Choroid plexus epithelial cell (primary cell): ENCODE measurements at places on chromosomes 6 and 20.

GRCh38 chr6:97669191-97670031 is 386.4 kb upstream of the MMS22L start:
- DNase-seq = peak; percentile 36

DNA sequence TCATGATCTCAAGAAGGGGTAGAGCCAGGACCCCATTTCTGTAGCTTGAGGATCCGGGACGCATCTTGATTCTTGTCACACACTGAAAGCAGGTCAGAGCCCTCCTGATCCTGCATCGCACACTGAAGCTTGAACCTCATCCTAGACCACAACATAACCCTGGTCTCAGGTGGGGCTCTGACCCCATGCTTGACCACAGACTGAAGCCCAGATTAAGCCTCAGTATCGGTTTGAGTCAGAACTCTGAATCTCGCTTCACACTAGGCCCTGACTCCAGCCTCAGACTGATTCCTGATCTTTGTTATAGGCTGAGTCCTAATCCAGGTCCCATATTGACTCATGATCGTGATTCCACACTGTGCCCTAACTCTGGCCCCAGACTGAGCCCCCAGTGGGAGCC is 8.5 kb upstream of the RSPO4 start:
- DNase-seq = no peak

- DNase-seq = no peak
Measured at GRCh38 chr6:34601706-34602105, 45.6 kb upstream of the SPDEF start.

- no peak for DNase-seq
Measured at GRCh38 chr20:20499439-20499838, 131.5 kb downstream of the INSM1 start.

DNA sequence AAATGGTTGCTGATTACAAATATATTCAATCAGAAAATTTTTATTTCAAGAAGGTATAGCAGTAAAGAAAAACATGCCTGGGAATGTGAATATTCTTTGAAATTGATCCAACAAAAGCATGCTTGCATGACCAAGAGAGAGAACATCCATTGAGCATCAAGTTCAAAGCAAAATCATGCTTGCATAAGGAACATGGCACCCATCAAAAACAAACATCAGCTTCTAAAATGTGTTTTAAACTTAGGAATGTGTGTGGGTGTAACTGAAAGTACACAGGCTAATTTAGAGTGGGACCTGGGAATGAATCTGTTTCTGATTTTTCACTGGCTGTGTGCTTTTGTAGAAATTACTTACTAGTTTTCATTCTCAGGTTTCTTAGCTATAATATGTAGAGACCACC is 5.6 kb downstream of the SLC17A5 start:
- DNase-seq = peak; percentile 73

DNA sequence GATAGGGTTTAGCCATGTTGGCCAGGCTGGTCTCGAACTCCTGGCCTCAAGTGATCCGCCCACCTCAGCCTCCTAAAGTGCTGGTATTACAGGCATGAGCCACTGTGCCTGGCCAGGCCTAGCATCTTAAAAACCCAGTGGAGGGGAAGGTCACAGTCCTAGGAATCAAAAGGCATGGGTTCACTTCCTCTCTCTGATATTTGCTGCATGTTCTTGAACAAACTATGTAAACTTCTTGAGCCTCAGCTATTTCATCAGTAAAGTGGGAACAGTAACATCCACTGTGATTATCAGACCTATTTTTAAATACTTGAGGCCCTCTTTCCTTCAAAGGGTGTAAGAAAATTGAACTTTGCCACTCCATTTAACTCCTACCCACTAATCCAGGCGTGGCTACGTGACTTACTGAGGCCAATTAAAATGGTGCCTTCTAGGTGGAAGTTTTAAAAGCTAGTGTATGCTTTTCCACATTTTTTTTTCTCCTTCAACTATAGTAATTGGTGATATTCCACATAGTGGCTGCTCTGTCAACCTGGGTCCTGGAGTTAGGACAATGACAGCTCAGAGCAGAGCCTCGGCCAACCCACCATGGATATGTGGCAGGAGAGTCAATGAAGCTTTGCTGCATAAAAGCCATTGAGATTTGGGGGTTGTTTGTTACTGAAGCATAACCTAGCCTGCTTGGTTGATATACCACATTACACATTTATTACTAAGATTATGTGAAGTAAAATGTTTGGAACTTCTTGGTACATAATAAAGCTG is 32.2 kb upstream of the IER3 start:
- DNase-seq = no peak

DNA sequence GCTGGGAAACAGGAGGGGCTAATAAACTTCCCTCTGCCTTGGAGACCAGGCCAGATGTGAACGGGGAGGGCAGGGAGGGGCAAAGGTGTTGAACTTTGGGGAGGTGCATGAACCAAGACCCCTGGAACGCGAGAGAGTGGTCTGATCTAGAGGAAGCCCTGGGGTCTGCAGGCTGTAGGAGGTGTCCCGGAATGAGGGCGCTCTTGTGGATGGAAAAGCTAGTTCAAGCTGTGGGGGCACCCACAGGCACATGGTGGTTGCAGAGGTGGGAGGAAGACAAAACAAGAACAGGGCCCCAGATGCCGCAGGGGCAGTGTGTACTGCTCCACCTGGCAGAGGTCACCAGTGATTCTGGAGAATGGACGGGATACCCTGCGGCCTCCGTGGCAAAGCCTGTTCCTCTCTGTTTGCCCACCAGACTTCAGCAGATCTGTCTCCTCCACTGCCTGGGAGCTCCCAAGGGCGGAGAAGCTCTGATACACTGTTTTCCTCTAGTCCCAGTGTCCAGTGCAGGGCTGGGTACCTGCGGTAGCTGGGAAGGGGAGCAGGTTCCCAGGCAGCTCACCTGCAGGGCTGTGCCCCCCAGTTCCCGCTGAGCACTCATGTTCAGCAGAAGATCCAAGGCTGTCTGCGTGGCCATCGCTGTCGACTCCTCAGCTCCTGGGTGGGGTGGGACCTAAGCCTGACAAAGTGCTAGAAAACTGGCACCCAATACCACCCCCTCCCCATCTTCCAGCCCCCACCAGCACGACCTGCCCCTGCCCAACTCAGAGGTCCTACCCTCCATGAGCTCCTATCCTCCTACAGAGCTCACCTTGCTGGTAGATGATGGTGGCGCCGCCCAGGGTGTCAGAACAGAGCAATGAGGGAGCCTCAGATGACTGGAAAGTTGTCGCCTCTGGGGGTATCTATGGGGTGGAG is 14.7 kb downstream of the ZNF335 start:
- no peak for DNase-seq

DNA sequence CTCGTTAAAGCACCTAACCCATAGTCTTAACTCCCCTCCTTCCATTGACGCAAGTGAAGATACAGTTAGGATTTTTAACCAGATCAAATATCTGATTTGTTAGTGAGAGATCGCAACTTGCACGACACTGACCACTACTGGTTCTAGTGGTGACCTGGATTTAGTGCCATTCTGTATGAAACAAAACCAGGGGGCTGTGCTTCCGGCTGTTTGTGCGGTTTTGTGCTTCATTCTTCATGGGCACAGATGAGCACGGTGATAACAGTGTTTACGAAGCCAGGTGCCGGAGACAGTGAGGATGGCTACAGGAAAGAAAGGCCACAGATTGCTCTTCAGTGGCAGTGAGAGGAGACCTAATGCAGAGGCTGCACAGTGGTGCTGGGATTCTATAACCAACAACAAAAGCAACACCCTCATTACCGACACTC is 75.5 kb downstream of the NOL4L start:
- no peak for DNase-seq

GRCh38 chr6:158009114-158009891 is 27.6 kb downstream of the SYNJ2 start:
- peak; percentile 54 for DNase-seq

GRCh38 chr20:16538779-16539178 is 34.5 kb downstream of the KIF16B start:
- no peak for DNase-seq
